ENCODE measurements at places on chromosomes 2 and 18. TPM values are rescaled to one million over a fixed set of nuclear protein-coding genes. Genes with fewer than 3 reads are reported as not detected.

Gene SLC9A2
- not detected for total RNA-seq

Gene RGPD4
- total RNA-seq, result 0.33 TPM

GRCh38 chr18:71942433-71942832, 601.7 kb downstream of the CBLN2 start:
- DNase-seq, result no peak

Gene GALR1
- total RNA-seq, result 0.24 TPM

GRCh38 chr2:131417886-131418285, 53.9 kb upstream of the RAB6D start:
- DNase-seq, result no peak

GRCh38 chr2:239298116-239298804, 102.6 kb downstream of the HDAC4 start:
- DNase-seq, result peak; percentile 61

DNA sequence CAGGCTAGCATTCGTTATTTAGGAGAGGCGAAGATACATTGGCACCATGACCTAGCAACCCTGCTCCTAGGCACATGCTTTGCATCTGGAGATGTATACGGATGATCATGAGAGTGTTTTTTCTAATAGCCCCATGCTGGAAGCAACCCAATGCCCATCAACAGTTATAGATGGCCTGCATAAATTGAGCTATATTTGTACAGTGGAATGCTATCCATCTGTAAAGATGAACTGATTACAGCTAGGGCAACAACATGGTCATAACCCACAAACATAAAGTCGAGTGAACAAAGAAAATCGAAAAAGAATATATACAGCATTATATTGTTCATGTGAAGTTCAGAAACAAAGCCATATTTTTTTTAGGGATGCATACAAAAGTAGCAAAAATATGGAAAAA, 20.6 kb upstream of the CHRNA1 start:
- DNase-seq, result no peak

Gene GREB1L
- 6.0 TPM for total RNA-seq

- no peak for DNase-seq
These were observed 155.2 kb downstream of the GALNT1 start for GRCh38 chr18:35736696-35737095.

DNA sequence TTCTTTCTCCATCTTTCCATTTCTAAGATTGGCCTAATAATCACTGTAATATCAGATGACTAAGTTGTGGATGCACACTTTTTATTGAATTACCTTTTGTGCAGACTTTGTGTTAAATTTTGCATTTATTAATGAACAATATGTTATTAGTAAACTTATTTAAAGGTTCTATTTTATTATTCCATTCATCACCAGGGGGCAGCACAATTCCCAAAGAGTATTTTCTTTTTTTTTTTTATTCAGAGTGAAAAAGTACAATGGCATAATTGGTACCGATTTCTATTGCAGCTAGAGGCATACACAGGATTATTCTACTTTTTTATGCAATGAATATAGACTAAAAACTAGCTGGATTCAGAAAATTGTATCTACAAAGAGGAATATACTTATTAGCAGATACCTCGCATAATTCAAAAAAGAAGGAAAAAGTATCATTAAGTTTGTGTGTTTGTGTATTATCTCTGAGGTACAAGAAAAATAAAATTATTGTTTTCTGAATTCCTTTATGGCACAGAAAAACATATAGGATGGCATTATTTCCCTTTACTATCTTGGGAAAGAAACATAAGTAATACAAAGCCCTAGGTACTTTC, 390.6 kb downstream of the ERBB4 start:
- no peak for DNase-seq

GRCh38 chr2:133414486-133415209, 153.6 kb downstream of the NCKAP5 start:
- DNase-seq, result no peak

GRCh38 chr18:3029215-3029952, 16.4 kb upstream of the LPIN2 start:
- no peak for DNase-seq

Gene C2orf80
- total RNA-seq, result not detected

GRCh38 chr2:135647836-135648579, 93.6 kb upstream of the UBXN4 start:
- no peak for DNase-seq

Gene FAM237A
- not detected for total RNA-seq

Measured in aorta (tissue), 5 donors.